T-helper 2 cell (primary cell): ENCODE measurements at places on chromosomes 3 and 15.

GRCh38 chr3:36924744-36925521 lies 19.9 kb downstream of the TRANK1 start:
- DNase-seq, result no peak

DNA sequence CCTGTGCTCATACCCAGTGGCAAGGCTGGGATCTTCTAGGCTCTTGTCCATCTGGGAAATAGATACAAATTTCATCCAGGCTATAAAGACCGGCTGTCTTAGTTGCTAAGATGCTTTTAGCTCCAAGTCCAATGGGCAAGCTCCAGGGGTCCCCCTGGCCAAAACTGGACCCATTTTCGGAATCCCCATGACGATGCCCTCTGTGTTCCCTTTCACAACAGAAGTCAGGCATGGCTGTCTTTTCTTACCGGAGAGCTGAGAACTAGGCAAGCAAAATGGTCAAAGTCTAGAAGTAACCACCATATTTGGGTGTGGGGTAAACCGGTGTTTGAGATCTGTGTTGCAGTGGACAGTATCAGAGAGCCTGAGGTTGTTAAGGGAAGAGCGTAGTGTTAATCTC lies 1.0 kb downstream of the GLYCTK start:
- DNase-seq, result no peak

DNA sequence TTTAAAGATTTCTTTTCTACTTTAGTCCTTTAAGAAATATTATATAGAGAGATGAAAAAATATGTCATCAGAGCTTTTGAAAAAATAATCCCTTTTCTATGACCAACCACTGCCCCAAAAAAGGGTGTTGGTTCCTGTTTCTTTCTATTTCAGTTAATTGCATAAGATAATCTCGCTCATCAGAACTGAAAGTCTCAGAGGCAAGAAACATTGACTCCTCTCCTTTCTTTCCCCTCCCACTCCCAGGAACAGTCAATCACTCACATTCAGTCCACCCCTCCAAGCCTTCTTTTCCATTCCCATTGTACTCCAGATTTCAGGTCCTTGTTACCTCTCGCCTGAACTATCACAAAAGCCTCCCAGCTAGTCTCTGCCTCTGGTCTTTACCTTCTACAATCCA lies 153.7 kb upstream of the ABI3BP start:
- DNase-seq, result no peak

- no peak for DNase-seq
These were observed 90.7 kb upstream of the MEF2A start for GRCh38 chr15:99474909-99475753.

- DNase-seq, result peak; percentile 18
These were observed 52.7 kb upstream of the SPTSSB start for GRCh38 chr3:161423911-161424522.

- DNase-seq, result no peak
These were observed 1.7 kb downstream of the ITPR1 start for GRCh38 chr3:4494895-4495264.

DNA sequence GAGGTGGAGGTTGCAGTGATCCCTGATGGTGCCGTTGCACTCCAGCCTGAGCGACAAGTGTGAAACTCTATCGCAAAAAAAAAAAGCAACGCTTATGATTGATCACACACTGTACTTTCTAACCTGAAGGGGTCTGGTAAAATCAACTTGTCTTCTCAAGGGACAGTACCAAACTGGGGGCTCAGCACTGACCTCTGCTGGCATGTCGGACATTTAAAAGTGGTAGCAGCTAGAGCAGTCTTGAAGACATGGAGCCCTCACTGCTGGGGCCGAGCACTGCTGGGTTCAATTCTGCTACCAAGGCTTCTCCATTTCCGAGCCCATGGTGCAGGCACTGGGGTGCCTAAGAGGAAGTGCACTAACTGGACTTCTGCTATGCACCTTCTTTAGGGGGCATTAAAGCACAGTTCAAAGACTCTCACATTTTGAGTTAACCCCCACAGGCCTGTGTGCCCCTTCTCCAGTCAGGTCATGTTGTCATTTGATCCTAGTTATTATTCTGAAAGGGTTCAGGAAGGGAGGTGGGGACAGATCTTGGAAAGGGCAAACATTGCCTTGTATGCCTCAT lies 26.4 kb upstream of the LAMP3 start:
- no peak for DNase-seq

DNA sequence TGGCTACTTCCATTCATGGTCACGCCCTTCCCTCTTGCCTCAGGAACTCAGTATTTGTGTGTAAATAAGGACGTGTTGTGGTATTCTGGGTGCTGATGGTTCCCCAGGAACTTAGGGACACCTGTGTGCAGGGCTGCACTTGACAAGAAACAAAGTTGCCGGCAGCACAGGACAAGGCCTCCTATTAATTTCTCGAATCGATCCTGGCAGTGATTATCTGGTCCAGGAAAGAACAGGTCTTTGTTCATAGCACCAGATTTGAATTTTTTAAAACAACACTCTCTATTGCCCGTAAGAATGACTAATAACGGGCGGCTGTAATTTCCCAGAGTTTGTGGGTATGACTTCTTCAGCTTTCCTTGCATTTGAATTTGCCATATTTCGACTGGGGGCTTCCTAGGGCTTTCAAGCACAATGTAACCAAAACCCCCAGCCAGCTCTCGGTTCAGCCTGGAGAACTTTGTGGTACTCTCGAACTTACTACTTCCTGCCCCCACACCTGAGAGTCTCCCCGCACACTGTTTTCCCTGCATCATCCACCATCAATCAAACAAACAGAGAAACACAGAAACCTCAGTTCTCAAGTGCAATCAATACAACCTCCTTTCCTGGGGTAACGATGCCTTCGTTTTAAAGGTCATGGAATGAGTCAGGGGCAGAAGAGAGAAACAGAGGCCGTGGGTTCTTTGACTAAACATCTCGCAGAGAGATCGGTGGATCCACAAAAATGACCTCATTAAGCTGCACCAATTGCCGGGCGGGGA lies 241.7 kb upstream of the ICE2 start:
- DNase-seq, result peak; percentile 17

DNA sequence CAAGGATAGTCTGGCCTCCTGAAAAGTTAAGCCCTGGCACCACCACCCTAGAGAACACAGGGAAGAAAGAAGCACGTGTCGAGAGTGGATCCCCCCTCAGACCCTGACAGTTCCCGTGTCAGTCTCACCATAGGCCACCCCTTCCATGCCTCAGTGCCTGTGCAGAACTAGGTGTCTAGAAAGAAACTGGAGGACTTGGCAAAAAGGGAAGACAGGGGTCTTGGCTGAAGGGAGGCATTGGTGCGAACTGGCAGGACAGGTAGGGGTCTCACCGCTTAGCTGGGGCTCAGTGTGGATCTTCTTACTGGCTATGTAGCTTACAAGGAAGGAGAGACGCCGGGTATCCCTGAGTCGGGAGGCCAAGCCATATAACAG lies 518 bp downstream of the QARS1 start:
- DNase-seq, result no peak

DNA sequence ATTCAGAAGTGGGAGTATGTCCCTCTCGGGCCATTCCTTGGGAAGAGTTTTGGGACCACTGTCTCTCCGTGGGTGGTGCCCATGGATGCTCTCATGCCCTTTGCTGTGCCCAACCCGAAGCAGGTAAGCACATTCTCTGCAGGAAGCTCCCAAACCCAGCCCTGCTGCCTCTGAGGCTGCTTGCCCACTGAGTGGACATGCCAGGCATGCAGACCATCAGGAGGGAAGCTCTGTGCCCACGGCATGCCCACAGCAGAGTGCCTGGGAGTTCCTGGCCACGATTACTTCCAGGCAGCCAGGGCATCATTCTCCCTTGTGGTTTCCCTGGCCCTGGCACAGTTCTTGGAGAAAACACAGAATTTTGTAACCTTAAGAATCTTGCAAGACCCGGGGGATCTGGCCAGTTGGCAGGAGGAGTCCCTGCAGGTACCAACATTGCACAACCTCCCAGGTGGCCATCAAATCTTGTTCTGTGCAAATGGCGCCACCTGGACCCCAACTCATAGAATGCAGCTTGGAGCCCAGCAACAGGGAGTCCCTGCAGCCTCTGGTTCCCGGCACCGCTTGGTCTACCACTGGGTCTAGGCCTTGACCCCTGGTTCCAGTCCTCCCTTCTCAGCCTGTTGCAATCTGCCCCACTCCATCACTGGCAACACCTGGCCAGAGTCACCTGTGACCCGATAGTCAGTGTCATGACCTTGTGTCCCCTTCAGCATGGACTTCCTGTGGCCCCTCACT lies 20.4 kb downstream of the FAH start:
- peak; percentile 29 for DNase-seq

DNA sequence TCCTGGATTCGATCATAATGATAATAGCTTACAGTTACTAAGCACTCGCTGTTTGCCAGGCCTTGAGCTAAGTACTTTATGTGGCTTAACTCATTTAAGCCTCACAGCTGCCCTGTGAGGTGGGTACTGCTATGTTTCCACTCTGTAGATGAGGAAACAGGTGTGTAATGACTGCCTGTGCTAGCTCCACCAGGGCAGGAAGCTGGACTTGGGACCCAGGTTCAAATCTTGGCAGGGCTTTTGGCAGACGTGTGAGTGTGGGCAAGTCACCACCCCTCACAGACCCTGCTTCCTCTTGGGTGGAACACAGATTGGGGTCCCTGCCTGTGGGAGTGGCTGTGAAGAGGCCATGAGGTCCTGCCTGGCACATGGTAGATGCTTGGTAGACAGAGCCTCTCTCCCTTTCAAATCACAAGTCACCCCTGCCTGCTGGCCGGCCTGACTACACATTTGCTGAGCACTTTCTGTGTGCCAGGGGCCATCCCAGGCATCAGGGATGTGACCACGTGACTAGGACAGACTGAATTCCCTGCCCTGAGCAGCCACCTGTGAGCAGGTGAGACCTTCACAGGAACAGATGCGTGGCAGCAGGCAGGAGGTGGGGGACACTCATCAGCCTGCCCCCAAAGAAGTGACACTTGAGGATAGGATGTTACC lies 3.7 kb downstream of the EFCC1 start:
- no peak for DNase-seq

DNA sequence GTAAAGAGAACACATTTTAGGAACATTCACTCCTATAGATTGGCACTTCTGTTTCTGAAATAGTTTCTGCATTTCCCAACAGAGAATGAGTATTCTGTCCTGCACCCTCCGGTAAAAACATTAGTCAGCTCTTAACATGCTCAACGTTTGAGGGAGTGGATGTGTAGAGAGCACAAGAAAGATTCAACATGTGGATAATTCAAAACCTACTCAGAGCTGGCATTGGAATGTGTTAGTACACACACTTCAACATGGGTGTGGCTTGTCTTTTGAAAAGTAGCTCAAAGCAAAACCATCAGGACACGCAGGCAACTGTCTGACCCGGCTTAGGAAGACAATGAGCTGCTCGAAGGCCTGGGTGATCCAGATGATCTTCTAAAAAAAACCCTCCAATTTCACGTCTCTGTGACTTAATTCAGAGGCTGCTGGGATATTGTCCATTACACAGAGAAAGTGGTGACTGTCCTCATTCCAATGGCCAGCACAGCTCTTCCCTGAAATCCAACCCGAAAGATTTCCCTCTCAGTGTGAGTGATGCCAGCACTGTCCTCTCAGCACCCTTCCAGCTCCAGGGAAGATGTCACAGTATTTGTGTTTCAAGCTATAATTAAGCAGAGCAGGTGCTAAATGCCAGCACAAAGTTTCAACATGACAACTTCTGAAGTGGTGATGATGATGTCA lies 18.1 kb downstream of the FBN1 start:
- DNase-seq, result no peak

GRCh38 chr3:56192001-56192400 lies 276.3 kb downstream of the ERC2 start:
- DNase-seq, result no peak

DNA sequence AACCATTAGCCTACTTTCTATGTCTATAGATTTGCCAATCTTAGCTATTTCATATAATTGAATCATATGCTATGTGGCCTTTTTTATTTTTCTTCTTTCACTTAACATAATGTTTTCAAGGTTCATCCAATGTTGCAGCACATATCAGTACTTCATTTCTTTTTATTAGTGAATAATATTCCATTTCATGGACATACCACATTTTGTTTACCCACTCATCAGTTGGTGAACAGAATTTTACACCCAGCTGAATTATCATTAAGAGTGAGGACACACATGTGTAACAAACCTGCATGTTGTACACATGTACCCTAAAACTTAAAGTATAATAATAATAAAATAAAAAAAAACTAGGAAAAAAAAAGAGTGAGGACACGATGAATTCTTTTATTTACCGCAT lies 81.7 kb upstream of the C3orf80 start:
- no peak for DNase-seq

DNA sequence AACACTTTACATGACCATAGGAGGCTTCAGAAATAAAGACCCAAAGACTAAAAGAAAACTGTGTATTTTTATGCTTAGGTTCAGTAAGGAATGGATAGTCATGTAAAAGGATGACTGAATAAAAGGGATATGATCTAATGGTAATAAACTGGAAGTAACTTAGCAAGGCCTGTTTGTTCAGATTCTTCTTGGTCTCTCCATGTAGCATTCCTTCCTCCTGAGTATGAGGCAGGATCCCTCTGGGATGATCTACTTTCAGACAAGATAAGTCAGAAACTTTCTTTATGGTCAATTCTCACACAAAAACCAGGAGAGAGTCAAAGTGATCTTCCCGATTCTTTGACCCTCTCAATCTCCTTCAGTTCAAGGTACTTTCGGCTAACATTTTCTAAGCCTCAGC lies 340.8 kb upstream of the DCBLD2 start:
- no peak for DNase-seq

DNA sequence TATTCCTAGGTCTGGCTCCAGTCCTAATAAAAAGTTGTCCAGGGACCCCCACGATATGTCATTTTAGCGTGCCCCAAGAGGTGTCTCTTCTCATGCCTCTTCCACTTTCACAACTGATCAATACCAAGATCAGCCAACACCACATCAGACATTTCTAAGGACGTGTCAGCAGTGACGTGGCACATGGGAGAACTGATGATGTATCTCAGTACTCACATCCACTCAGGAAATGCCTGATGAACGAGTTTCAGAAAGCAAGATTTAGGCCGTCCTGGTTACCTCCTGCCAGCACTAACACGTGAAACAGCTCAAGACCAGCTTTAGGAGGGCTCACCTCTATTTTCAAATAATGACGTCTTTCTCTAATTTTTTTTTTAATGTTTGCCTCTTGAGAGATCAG lies 19.6 kb downstream of the VGLL4 start:
- DNase-seq, result no peak

DNA sequence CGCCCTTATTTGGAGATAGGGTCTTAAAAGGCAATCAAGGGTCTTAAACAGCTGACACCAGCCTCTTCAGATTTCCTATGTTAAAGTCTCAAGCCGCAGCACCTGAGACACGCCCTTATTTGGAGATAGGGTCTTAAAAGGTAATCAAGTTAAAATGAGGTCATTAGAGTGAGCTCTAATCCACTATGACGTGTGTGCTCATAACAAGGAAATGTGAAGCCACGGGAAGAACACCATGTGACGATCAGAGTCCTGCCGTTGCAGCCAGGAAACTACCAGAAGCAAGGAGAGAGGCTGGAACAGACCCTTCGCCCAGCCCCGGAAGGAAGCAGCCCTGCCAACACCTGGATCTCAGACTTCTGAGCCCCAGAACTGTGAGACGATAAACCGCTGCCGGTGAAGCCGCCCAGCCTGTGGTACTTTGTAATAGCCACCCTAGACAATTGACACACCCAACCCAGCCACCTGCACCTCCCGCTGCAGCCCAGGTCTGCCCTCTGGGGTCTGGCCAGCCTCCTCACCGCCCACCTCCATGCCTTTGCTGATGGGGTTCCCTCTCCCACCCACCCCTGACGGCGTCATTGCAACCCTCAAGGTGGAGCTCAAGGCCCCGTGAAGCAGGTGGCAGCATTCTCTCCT lies 137.9 kb downstream of the MEGF11 start:
- peak; percentile 12 for DNase-seq

- peak; percentile 71 for DNase-seq
These were observed 26.3 kb upstream of the NR2C2 start for GRCh38 chr3:14921034-14921616.
